Dermis microvascular lymphatic vessel endothelial cell (primary cell): ENCODE measurements at places on chromosomes 7 and 10.

- no peak for DNase-seq
Observed at GRCh38 chr10:124849111-124849773, 47.6 kb downstream of the ABRAXAS2 start.

DNA sequence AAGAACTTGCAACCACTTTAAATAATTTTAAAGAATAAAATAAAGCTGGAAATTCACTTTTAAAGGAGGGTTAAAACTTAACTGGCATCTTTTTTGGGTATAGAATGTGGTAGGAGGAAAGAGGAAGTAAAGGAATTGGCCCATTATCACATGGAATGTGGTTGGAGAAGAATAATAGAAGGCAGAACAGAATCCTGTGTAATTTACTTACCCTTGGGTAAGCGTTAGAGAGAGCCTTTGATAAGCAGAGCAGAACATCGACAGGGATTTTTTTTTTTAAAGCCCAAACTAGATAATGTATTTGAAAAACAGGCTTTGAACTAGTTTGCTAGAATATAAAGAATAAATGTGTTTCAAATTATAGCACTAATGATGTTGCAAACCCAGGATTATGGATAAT, 199.8 kb upstream of the KIAA1217 start:
- no peak for DNase-seq

DNA sequence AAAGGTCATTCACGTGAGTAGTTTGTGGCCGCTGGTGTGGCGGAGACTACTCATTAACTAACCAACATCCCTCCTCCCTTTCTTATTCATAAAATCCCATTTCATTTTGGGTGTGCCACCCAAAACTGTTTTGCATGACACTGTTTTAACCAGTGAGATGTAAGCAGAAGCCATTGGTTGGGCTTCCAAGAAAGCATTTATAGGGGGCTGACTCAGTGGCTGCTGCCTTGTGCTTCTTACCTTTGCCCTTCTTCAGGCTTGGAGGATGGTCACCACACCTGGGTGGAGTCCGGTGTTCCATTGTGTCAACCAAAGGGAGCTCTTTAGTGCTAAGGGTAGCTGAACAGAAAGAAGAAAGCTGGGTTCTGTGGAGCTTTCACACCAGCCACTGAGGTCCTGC, 37.2 kb upstream of the EPC1 start:
- DNase-seq = no peak

DNA sequence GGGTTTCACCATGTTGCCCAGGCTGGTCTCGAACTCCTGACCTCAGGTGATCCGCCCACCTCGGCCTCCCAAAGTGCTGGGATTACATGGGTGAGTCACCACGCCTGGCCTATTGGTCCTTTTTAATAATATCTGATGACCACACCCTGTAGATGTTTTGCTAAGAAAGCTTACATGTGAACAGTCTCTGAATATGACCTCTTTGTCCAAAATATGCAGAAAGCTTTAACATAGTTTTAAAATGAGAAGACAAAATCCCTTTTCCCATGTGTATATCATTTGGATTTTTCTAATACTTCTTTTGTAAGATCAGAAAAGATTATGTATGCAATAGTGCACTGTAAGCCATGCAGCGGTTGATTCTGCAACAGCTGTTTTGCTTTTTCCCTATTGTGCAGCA, 38.5 kb downstream of the MCU start:
- no peak for DNase-seq

GRCh38 chr7:44973610-44974401, 5.0 kb downstream of the MYO1G start:
- no peak for DNase-seq

DNA sequence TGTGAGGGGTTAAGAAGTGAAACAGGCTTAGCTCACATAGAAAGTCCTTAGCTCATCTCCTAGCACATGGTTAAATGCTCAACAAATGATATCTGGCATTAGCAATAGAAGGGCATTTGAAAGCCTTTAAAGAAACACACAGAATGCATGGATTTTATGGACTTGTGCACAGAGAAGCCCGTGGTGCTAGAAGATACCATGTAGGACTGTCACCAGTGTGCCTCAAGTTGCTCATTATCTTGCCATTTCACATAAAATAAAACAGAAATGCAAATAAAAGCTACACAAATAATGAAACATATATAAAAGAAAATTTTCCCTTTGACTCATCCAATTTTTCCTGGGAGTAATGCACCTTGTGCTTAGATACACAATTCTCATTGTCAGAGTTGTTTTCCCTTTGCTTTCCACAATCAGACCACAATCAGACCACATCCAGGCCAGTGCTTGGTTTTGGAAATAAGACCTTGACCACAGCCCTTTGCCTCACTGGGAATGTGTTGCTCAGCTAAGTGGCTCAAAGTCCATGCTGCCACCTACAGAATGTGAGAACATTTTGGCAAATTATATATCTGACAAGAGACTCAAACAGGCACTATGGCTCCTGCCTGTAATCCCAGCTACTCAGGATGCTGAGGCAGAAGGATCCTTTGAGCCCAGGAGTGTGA, 9.5 kb upstream of the WDR11 start:
- no peak for DNase-seq

DNA sequence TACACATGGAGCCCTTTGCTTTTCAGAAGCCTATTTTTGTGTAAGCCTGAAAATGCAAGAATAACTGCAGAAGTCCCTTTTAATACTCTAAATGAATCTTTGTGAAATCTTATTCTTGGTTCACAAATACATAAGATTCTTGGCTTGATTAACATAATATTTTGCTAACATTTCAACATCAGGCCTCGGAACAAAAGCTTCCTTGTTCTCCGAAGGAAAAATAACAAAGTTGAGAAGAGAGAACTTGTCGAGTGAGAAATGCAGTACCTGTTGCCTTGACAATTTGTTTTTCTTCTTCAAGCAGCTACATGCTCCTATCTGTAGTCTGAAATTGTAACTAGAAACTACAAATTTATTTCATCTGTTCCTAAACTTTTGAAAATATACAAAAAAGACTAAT, 8.5 kb downstream of the NT5C2 start:
- no peak for DNase-seq

DNA sequence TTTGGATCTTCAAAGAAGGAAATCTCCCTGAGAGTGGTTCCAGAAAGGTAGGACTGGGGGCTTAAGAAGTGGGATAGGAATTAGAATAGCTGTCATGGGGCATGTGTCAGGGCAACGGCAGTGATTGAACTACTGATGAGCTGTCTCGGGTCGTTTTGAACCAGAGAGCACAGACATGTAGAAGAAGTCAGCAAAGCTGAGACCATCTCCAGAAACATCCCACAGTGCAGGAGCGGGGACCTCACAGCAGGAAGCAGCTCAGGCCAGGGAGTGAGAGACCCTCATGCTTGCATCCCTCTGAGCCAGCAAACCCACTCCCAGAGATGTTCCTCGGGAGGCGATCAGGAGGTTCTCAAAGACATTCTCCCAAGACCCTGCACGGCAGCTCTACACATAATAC, 60.1 kb downstream of the AOC1 start:
- no peak for DNase-seq

- DNase-seq = peak; percentile 28
Observed at GRCh38 chr10:127012769-127013152, 107.5 kb downstream of the DOCK1 start.

DNA sequence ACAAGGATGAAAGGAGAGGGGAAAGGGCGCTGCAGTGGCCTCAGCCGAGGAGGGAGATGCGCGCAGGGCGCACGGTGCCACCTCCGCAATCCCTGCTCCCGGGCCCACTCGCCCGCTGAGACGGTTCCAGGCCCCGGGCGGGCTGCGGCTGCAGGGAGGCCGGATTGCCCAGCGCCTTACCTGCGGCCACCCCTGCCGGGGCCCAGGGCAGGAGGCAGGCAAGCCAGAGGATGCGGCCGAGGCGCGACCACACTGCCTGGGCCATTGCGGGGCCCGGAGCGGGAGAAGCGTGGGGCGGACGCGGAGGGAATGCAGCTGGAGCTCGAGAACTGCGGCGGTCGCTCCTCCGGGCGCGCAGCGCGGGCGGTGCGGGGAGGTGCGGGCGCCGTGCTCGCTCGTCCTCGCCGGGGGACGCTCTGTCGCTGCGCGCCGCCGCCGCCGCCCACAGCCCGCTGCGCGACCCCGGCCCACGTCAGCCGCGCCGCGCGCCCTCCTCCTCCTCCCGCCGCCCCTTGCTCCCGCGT, at the start of gene TMEM130:
TSS of gene TMEM130 (minus strand) at position 418 of the 524 bp plus-strand sequence. CDS start at position 265, 153 bp downstream.
- DNase-seq = no peak

- DNase-seq = no peak
Observed at GRCh38 chr7:93823621-93824020, 66.9 kb downstream of the TFPI2 start.

- DNase-seq = no peak
Observed at GRCh38 chr10:46308666-46309450, 22.1 kb downstream of the ANTXRL start.

DNA sequence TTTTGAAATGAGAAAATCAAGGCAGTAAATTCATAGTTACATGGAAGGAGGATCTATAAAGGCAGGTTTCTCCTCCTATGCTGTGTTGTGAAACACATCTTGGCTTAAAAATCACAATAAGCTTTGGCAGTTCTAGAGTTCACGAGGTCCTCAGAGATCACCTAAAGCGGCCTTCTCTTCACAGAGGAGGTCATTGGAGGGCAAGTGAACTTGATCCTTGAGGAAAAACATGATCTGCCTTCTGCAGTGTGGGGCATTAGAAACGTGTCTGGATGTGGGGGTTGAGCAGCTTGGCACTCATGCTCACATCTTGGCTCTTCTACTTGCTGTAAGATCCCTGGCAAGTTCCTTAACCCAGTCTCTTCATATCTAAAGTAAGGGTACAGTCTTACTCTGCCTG, 96.1 kb upstream of the BMPER start:
- no peak for DNase-seq

DNA sequence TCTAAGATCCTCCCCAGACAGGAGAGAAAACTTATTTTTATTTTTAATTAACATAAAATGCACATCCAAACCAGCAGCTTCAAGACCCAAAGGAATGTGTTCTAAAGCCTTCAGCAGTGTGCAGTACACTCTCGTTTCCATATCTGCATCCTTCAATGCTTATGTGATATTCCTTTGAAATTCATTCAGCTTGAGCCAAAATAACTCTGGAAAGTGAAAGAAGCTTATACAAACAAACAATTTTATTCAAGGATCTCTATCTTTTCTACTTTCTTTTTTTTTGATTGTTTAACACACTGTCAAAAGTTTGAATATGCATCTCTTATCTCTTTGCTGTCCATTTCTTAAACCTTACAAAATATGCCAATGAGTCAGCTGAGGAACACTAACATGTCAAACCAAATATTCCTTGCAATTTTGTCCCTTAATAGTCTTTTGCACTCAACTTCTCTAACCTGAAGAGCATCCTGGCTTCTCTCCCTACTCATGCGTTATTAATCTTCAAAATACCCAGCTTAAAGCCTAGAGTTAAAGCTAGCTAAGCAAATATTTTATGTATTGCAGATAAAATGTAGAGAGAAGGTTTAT, 124.3 kb downstream of the THSD7A start:
- DNase-seq = peak; percentile 21

DNA sequence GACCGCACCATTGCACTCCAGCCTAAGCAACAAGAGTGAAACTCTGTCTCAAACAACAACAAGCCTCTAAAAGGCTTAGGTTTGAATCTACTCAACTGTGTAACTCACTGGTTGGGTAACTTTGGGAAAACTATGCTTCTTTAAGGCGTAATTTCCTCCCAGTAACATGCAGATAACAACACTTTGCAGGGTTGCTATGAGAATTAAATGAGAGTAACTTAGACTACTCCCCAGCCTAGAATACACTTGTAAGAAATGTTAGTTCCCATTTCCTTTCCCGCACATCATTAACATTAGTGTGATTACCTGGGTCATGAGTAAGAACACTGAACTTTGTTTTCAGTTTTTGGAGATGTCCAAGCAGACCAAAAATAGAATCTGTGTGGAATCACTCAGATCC, 5.4 kb upstream of the MYPN start:
- DNase-seq = no peak

DNA sequence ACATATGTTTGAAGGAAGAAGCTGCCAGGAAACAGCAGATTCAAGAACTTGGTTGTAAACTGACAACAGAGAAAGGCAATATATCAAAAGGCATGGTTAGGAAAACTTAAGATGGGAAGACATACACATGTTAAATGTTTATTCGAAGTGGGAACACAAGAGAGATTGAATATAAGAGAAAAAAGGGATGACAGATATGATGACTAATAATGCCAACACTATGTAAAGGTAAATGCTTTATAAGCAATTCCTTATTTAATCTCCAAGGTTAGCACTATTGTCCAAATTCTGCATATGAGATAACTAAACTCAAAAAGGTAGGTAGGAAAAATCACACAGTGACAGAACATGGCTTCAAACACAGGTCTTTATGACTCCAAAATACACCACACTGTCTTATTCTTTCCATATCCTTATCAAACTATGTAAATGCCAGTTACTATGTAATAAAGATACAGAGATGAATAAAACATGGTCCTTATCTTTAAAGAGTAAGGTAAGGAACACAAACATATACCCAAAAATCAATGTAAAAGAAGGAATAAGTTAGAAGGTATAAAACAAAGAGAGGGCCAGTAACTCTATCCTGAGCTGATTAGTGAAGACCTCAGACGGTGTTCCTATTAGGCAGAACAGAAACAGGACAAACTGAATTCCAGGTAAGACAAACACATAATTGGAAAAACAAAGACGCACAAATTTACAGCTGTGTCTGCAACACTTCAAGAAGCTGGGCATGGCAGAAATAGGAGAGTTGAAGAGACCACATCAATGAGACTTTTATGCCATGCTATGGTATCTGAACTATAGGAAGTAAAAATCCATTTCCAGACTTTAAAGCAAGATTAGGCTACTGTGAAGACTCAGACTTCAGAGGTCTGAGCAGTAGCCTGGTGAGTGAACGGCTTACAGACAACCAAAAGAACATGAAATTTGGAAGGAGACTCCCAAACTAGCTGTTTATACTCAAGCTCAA, 56.1 kb downstream of the ABI1 start:
- no peak for DNase-seq

- no peak for DNase-seq
Observed at GRCh38 chr7:72406820-72407403, 5.2 kb downstream of the CALN1 start.

GRCh38 chr7:20249920-20250319, 32.7 kb upstream of the MACC1 start:
- no peak for DNase-seq

GRCh38 chr10:93415693-93416092, 66.4 kb downstream of the MYOF start:
- no peak for DNase-seq

DNA sequence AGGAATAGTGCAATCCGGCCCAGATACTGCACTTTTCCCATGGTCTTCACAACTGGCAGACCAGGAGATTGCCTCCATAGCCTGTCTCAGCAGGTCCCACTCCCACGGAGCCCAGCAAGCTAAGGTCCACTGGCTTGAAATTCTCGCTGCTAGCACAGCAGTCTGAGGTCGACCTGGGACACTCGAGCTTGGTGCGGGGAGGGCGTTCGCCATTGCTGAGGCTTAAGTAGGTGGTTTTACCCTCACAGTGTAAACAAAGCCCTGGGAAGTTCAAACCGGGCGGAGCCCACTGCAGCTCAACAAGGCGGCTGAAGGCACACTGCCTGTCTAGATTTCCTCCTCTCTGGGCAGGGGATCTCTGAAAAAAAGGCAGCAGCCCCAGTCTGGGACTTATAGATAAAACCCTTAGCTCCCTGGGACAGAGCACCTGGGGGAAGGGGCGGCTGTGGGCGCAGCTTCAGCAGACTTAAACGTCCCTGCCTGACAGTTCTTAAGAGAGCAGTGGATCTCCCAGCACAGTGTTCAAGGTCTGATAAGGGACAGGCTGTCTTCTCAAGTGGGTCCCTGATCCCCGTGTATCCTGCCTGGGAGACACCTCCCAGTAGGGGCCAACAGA, 293.5 kb upstream of the GALNT17 start:
- no peak for DNase-seq
